ENCODE measurements at places on chromosomes 5 and 9.

- DNase-seq: no peak
These were observed 47.7 kb upstream of the TLX3 start for GRCh38 chr5:171261361-171261760.

- DNase-seq: no peak
These were observed 1.4 kb upstream of the SUSD1 start for GRCh38 chr9:112176524-112176923.

DNA sequence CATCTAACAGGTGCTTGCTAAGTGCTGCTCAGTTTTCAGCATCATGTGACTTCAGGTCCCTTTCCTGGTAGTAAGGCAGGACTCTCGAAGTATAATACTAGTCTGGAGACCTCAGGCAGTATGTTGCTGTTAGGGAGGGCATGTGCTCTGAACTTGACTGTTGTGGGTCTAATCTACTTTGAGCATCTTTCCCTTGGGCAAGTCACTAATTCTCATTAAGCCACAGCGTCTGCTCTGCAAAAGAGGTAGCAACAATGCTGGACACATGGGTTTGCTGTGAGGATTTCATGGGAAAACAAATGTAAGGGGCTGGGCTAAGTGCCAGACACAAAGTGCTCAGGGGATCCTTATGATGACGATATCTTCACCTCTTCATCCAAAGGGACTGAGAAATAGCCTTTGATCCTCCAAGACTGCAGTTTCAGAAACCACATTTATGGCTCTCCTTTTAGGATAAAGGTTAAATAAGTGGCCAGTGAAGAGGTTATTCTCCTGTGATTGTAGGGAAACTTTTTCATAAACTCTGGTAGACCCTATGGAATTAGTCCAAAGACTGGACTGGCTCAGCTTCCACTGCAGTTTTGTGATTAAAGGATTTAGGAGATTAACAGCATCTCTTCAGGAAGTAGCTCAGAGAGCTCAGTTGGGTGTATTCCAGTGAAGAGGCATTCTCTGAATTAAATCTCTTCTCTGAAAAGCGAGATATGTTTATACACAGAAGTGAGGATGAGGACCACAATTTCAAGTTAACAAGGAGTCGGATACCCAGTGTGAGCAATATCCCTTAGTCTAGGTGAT lies 216.6 kb downstream of the SGCD start:
- DNase-seq: no peak

GRCh38 chr9:137139468-137140150 lies 655 bp downstream of the GRIN1 start:
- no peak for DNase-seq

DNA sequence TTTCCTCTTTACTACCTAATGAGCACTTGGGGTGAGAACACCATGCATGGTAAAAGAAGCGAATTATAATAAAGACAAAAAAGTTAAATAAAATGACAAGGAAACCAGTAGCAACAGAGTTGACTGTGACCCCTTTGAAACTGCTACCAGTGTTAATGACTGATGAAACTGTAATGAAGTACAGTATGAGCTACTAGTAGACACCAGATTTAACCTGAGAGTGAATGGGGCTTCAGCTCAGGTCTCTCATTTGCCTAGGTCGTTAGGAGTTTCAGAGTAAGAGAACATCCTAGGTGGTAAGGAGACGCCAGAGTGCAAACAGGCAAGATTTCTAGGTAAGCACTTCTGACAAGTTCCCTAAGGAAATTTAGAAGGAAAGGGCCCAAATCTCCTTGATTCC lies 346.4 kb downstream of the BNC2 start:
- DNase-seq: no peak

- DNase-seq: no peak
These were observed 21.4 kb downstream of the SEMA4D start for GRCh38 chr9:89476546-89476945.

DNA sequence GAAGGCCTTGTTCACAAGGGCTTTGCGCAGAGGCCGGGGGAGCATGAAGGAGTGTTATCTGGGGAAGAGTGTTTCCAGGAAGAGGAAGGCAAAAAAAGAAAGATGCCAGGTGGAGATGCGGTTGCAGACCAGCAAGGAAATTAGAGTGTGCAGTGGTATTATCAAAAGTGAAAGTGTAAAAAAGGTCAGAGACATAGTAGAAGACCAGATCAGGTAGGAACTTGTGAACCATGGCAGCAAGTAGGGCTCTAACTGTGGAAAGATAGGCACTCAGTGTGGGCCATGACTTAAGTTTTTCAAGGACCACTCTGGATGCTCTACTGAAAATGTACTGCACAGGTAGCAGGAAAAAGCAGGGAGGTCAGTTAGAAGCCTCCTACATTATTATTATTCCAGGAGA lies 90.1 kb upstream of the SPOCK1 start:
- DNase-seq: no peak

DNA sequence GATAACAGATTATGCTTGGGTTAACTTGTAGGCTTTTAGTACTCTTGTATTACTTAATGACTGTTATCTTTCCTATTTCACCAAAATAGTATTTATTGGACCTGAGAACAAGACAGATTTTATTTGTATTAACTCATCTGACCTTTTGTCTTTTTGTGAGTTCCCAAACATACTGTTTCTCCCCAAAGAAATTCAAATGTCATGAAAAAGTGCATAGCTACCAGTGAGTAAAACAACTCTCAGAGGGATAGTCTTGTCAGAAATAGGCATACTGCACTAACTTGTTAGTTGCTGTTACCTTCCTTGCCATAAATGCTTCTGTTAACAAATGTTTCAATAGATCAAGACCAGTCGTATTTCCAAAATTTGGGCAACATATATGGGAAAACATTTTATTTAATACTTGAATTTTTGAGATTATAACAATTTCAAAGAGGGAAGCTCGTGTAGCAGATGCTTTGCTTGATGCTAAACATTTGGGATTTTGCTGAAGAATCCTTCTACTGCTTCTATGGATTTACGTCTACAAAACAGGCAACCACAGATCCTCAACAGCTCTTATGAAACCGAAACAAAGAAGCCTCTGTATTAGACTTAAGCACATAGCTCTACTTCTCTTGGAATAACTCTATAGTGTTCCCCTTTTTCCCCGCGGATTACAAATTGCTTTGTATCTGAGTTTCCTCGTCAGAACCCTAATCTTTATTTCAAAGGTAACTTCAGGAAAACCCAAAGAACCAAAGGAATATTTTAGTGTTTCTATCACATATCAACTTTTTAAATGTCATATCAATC lies 248.8 kb downstream of the MCTP1 start:
- no peak for DNase-seq

- DNase-seq: no peak
These were observed 14.6 kb downstream of the ZNF883 start for GRCh38 chr9:112997236-112997941.

DNA sequence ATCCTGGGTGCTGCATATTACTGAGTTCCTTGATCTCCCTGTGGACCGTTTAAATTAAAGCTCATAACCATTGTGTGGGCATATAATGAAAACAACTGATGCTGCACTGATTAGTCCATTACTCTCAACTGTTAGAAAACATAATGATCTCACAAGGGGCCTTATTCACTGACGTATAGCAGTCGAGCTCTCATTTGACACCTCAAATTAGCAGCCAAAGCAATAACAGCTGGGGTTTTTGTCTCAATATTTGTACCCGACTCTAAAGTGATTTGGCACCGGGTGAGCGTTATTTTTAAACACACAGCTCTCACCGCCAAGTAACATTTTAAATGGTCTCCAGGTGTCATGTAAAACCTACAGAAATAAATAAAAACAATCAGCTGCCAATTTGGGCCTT lies 252.2 kb upstream of the PANK3 start:
- DNase-seq: no peak

DNA sequence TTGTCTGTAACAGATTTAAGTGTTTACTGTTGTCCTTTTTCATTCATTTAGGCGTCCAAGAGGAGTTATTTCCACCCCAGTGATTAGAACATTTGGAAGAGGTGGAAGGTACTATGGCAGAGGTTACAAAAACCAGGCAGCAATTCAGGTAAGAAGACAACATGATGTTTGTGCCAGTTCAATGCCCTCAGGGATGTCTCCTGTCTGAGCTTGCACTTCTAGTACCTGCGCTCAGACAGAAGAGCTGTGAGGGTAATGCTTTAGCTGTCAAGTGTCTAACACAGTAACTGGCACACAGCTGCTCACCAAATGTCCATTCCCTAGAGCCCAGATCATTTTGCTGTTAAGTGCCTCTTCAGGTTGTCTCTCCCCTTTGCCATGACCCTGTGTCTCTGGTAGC lies 14.2 kb upstream of the PHF2 start:
- no peak for DNase-seq

GRCh38 chr9:61673664-61674381 lies 484.0 kb downstream of the SPATA31A7 start:
- no peak for DNase-seq

- no peak for DNase-seq
These were observed 666.4 kb upstream of the CTNND2 start for GRCh38 chr5:12570688-12571087.

DNA sequence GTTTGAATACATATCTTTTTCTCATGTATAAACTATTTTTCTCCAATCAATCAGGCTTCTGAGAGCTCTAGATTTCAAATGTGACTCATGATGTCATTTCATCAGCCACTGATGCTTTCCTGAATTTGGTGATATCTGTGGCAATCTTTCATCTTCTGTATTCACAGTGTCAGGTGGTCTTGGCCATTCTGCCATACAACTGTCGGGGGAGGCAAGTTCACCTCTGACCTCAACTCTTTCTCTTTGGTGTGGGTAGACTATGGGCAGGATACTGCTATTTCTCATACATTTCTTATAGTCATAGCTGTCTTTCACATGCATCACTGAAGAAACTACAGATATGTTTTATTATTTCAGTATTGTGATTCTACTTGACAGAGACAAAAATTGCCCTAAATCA lies 414.1 kb upstream of the MEF2C start:
- no peak for DNase-seq

GRCh38 chr5:60092671-60093422 lies 199.3 kb upstream of the PDE4D start:
- DNase-seq: no peak

DNA sequence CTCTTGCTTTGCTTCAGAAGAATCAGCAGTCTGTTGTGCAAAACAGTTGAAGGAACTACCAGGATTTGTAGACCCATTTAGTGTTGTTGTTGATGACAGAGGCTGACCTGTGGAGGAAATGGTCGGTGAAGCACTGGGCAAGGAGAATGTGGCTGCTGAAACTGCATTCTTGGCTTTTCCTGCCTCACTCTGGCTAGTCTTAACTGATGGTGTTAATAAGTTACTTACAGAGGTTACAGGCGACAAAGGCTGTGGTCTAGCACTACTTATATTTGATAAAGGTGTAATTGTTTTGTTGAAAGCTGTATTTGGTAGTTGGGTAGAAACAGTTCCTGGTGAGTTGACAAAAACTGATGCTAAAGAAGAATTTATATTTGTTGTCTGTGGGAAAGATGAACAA lies 31.5 kb downstream of the MLANA start:
- DNase-seq: no peak

GRCh38 chr9:11097020-11097419 lies 484.2 kb upstream of the PTPRD start:
- DNase-seq: no peak

DNA sequence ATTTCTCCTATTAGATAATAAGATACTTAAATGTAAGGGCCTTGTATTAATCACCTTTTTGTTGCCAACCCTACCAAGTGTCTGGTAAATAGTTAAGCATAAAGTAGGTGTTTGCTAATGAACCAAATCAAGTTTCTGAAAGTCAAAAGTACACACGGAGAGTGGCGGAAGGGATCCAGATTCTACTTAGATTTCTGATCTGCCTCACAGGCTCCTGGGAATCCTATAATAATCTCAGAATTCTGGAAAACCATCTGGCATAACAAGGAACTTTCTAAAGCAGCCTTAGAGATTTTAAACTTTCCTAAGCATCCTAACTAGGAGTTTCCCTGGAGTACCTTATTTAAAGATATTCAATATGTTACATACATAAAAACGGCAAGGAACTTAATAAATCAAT lies 363.2 kb upstream of the SMC2 start:
- no peak for DNase-seq
